ENCODE measurements at places on chromosomes 4 and X. TPM values are rescaled to one million over a fixed set of nuclear protein-coding genes. Genes with fewer than 3 reads are reported as not detected.

Gene HS6ST2
- 0.42 TPM for total RNA-seq

Gene PRRG1
- 13.1 TPM for total RNA-seq

Gene GAGE2A
- total RNA-seq, result not detected

Gene HPF1
- 23.8 TPM for total RNA-seq

Gene CXCL9
- total RNA-seq, result not detected

Gene HERC5
- 0.69 TPM for total RNA-seq

Gene SFRP2
- total RNA-seq, result not detected

Gene SAGE1
- not detected for total RNA-seq

Gene SHOX
- total RNA-seq, result not detected

Gene PPA2
- total RNA-seq, result 71.3 TPM

Gene SMIM43
- total RNA-seq, result 1.2 TPM

Gene DCAF4L1
- total RNA-seq, result 0.23 TPM

Gene GIMD1
- total RNA-seq, result not detected

Gene ARHGAP24
- 50.8 TPM for total RNA-seq

Gene CTAG2
- total RNA-seq, result 0.65 TPM

Gene IL21
- not detected for total RNA-seq

Gene MXRA5
- 6.6 TPM for total RNA-seq

Data from smooth muscle cell of the umbilical artery (primary cell).